ENCODE measurements at places on chromosomes 16 and 17. TPM values are rescaled to one million over a fixed set of nuclear protein-coding genes. Genes with fewer than 3 reads are reported as not detected.

KLHL10 gene
- total RNA-seq: 0.08 TPM

SNAI3 gene
- total RNA-seq: not detected

TBC1D3H gene
- total RNA-seq: not detected

TMEM100 gene
- not detected for total RNA-seq

PKD1 gene
- 56.1 TPM for total RNA-seq

GCGR gene
- total RNA-seq: not detected
